Germinal center (tissue), 1 donor: ENCODE measurements at places on chromosomes 11 and 22.
A peak's percentile ranks its signal among the peaks of the same experiment; 100 is the strongest.

GRCh38 chr11:123903932-123904331 lies 2.0 kb downstream of the OR8D4 start:
- DNase-seq: no peak

GRCh38 chr11:27921472-27921871 lies 186.5 kb downstream of the KIF18A start:
- no peak for DNase-seq

DNA sequence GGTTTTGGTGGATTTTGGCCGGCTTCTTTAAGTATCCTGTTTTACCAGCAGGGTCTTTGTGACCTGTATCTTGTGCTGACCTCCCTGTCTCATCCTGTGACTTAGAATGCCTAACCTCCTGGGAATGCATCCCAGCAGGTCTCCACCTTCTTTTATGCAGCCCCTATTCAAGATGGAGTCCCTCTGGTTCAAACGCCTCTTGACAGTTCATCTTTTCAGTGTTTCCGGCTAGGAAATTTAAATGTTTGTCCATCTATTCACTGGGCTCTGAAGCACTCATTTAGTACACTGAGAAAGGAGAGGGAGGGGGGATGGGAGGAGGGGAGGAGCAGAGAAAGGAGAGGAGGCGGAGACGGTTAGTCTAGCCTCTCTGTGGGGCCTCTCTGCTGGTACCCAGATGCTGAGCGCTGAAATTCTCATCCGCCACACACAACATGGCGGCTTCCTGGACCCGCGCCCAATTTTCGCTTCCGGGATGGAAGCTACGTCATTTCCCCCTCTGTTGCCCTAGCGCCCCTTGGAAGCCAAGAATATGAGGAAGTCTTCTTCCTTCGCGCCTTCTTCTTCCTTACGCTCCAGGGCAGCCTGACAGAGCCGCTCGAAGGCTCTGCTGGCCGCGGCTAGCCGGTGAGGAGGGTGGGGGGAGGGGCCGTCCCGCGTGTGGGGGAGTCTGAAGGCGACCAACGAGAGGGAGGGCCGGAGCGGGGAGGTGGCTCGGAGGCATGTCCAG lies 69.0 kb upstream of the SYT13 start:
- peak; percentile 83 for DNase-seq

DNA sequence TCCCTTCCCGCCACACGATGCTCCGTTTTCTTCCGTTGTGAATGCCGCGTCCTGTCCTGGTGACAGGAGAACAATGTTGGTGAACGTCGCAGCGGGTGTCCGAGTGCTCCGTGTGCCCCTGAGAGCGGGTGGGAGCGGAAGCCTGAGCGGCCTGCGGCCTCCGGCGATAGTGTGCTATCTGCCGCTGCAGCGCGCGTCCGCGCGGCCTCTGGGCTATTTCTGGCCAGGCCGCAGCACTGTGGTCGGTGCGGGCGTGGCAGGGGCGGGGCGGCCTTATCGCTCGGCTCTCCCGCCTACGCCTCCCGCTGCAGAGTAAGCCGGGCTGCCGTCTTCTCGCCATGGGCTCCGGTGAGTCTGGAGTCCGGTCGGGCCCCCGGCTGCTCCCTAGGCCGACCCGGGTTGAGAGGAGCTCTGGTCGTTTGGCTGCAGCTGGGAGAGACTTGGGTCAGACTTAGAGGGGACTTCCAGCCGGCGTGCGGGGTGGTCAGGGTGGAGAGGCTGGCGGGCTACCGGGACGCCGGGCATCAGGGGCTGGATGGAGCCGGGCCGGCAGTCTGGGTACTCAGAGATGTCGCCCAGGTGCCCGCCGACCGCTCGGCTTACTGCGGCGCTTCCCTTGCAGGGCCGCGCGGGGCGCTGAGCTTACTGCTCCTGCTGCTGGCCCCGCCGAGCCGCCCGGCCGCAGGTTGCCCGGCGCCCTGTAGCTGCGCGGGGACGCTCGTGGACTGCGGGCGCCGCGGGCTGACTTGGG lies at the start of gene GP1BB:
TSS of gene GP1BB (plus strand) at position 308 of the 751 bp plus-strand sequence. CDS start at position 339, 31 bp downstream.
- no peak for DNase-seq

DNA sequence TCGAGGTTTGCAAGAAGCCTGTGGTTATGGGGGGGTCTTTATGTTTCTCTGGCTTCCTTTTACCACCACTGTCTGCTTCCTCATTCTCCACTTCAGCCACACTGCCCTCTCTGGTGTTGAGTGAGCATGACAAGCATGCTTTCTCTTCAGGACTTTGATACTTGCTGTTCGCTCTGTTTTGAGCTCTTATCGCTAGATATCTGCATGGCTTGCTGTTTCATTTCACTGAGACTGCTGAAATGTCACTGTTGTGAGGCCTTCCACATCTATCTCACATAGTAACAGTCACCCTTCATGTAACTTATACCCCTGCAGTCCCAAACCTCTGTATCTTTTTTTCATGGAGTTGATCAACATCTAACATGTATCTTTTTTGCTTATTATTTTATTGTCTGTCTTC lies 59.8 kb downstream of the TMEM135 start:
- DNase-seq: peak; percentile 56

- DNase-seq: peak; percentile 71
Observed at GRCh38 chr22:37681556-37682049, 4.5 kb upstream of the NOL12 start.

DNA sequence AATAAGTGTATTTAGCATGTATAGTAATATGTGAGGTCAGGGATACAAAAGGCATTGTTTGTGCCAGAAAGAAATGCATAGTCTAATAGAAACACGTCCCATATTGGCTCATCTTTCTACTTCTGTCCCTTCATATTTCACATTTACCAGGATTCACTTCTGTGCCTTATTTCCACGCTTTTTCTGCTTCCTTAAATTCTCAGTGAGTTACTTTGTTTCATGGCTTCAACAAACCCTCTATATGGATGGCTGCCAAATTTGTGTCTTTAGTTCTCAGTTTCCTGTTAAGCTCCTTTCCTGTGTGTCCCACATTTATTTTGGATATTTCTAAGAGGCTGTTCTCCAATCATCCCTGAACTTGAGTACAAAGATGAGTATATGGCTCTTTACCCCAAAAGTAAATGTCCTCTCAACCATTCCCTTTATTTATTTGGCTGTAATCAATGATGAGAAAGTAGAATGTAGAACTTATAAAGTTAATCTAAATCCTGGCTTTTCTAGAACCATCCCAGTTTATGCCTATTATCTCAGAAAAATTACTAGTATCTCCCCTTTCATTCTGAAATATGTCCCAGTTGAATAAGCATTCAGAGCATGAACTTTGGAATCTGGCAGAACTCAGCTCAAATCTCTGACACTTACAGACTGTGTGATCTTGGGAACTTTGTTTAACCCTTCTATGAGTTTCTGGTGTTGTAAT lies 23.5 kb downstream of the OR8B12 start:
- DNase-seq: no peak

DNA sequence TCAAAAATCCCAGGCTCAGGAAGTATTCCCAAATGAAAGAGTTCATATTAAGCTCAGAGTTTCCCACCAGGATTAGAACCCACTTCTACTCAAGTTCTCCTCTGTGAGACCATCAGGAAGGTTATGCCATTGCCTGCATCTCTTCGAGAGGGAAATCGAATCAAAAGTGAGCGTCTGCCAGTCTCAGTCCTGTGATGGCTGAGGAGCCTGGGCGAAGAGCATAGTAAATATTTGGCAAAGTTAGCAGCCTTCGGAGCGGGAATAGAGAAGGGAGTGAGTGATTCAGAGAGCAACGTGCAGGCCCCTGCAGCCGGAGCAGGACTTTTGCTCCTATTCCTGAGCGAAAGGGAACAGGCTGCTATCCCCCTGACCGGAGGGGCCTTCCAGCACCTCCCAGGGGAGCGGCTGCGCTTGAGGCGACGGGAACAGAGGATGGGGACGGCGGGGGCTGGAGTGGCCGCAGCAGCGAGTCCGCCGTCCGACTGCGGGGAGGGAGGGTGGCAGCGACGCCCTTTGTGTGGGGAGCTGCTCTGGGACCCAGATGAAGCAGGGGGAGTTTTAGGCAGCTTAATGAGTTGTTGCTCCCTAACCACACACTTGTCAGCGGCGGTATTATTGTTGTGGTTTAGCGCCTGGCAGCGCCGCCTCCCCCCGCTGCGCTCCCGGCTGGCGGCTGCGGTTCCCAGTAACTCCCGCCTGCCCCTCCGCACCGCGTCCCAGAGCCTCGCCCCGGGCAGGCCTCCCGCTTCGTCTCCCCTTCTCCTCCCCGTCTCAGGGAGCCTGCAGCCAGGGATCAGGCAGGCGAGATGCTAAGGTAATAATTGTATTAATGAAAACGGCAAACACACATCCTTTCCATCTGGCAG lies 21.7 kb upstream of the NRGN start:
- no peak for DNase-seq

DNA sequence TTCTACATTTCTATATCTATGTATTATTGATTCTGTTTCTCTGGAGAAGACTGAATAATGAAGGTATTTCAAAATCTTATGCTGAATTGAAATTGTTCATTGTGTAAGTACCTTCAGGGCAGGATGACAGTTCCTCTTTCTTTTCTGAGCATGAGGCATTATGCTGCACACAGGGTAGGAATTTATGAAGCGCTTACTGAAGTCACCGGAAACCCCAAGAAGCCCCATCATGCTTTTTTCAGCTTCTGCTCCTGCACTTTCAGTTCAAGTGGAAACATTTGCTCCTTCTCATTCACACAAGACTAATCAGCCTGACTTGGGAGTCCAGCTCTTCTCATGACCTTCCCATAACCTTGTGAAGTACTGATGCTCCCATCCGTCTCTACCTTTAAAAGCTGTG lies 314.7 kb upstream of the SORL1-AS1 start:
- DNase-seq: peak; percentile 42

DNA sequence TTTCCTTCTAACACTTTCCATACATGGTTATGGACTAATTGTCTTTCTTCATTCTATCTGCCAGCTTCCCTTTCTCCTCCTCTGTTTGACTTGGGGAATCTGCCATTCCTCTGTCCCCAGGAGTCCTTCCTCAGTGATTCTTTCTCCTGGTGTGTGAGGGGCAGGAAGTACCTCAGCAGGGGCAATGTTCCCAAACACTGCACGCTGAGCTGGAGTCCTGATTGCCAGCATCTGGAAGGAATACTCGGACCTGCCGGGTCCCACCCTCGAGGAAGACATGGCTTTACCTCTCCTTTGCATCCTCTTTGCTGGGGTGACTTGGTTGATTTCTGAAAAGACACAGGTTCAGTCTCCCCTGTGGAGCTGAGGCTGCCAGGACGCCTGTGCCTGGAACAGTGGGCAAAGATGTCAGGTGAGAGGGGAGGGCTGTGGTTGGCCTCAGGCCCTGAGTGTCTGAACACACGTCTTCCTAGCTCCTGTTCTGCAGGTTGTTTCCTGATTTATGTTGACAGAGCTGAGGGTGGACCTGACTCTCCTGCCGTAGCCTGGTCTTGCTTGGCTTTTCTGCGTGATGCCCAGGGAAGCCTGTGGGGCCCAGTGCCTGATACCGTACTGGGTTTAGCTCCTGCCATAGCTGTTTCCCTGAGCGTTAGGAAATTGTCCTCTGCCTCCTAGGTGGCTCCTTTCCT lies 4.3 kb downstream of the COX8A start:
- no peak for DNase-seq

DNA sequence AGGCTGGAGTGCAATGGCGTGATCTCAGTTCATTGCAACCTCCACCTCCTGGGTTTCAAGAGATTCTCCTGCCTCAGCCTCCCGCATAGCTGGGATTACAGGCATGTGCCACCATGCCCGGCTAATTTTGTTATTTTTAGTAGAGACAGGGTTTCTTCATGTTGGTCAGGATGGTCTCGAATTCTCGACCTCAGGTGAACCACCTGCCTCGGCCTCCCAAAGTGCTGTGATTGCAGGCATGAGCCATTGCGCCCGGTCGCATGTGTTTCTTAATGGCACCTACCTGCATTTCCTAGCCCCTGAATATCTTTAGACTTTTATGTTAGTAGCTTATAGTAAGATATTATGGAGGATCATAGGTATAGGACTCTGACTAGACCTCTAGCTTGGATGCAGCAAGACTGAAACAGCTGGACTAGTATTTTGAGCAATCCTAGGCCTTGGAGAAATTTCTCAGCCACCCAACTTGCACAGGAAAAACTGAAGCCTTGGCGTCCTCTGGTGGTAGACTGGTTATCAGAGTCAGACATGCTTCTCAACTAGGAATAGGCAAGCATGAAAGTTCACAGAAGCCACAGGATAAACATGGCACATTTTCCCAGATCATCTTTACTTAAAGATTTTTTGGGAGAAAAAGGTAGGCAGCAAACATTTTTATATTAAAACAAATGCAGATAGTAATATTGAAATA lies 22.7 kb upstream of the C1QTNF4 start:
- no peak for DNase-seq

DNA sequence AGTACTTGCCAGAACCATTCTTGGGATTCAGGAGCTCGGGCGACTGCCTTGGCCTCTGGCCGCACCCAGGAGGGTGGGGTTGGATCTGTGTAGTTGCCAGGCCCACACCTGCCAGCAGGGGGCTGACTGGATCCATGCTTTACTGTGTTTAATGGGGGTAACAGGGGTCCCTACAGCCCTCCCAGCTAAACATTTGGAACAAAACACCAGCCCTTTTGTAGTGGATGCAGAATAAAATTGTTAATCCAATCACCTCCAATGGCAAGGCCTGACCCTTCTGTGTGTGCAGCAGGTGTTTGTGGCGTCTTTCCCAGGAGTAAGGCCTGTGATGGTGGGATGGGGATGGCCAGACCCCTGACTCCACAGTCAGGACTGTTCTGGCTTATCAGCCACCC lies 22.5 kb downstream of the SUN2 start:
- peak; percentile 65 for DNase-seq

DNA sequence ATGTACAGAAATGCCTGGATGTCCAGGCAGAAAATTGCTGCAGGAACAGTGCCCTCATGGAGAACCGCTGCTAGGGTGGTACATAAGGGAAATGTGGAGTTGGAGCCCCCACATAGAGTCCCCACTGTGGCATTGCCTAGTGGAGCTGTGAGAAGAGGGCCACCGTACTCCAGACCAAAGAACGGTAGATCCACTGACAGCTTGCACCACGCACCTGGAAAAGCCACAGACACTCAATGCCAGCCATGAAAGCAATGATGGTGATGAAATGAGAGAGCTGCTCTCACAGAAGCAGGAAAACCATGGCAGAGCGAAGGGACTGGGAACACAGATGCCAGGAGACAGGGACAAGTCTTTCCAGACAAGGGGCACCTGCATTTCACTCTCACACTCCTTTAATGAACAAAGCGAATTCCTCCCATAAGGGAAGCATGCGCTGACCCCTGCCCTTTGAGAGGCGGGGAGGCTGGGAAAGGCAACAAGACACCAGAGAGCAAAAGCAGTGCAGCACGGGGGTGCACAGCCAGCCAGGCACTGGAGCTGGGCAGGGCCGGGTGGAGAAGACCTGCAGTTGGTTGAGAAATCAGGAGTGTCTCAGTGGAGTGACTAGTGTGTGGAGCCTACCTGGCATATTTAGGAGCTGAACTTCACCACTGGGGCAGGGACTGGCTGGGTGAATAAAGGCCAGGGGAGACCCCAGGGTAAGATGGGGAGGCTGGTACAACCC lies 1025.2 kb downstream of the TBC1D22A start:
- no peak for DNase-seq

GRCh38 chr11:12565406-12565805 lies 108.8 kb upstream of the TEAD1 start:
- DNase-seq: no peak

- no peak for DNase-seq
Observed at GRCh38 chr11:93236741-93237675, 39.2 kb upstream of the SLC36A4 start.
